Memory B cell (primary cell): ENCODE measurements at places on chromosomes 11 and 22.

DNA sequence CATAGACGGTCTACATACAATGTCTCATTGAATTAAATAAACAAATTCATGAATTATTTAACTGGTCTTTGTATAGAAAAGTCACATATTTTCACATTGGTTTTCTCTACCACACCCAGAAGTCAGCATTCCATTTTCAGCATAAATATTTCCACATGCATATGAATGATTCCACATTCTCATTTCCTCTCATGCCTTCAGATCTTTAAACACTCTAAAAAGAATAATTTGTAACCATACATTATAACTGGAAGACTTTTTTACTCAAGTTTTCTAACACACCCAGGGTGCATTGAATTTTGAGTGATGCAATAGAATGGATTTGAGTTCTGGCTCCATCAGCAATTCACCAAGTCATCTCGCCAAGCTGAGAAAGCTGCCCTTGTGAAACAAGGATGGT lies 501.8 kb upstream of the TENM4 start:
- no peak for DNase-seq

GRCh38 chr11:66289548-66290329 lies 796 bp upstream of the YIF1A start:
- DNase-seq, result no peak

- DNase-seq, result no peak
These were observed 151.4 kb downstream of the FBXO7 start for GRCh38 chr22:32625985-32626384.

DNA sequence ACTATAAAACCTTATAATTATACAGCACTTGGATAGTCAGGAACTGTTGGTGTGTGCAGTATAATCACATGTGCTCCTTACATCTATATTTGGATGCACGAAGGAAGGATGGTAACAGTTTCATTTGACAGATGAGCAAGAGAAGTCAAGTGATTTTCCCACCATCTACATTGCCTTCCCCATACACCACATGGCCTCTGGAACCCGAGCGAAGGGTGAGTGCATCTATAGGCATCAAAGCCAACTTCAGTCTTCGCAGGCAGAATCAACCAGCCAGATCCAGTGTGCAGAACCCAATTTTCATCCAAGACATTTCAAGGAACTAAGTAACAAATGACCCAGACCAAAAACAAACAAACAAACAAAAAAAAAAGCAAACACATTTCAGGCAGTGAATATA lies 85.1 kb upstream of the BLID start:
- no peak for DNase-seq
